Stimulated activated CD4-positive, alpha-beta T cell treated with anti-CD3 and anti-CD28 coated beads, Interleukin-15, amount 100 ng/mL, for 1 hour (primary cell): ENCODE measurements at places on chromosomes 4 and X.

GRCh38 chrX:119015407-119016237, 41.2 kb downstream of the LONRF3 start:
- no peak for DNase-seq

DNA sequence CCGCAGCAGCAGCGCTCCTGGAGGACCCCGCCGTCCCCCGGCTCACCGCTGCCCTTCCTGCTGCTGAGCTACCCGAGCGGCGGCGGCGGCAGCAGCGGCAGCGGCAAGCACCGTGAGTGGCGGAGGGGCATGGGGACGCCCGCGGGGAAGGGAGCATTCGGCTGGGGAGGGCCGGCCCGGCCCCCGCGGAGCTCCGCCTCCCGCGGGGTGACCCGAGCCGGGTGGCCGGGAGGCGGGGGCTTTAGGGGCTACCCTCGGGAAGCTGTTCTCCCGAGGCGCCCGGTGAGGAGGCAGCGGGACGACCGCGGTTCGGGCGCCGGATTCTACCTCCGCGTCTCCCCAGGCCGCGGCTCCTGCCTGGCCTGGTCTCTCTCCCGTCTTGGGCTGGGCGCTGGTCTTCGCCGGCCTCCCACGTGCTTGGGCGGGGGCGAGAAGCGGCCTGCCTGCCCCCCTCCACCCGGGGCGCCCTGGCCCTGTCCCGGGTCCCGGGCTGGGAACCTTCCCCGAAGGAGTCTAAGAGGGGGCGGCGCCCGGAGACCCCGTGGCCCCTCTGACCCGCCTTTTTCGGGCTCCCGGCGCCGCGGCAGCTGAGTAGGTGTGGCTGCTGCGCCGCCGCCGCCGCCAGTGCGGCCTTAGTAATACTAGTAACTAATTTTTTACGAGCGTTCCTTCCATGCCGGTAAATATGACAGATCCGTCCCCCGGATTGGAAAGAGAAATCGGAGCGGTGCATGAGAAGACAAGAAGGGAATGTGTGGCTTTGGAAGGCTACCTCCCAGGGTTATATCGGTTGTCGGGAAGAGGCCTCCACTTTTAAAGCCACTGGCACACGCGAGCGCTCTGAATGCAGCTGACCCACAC, 16.4 kb upstream of the RUFY3 start:
- peak; percentile 46 for DNase-seq

- no peak for DNase-seq
Measured at GRCh38 chr4:90190525-90190924, 63.3 kb downstream of the CCSER1 start.

GRCh38 chrX:118360429-118361125, 14.7 kb downstream of the WDR44 start:
- no peak for DNase-seq

- DNase-seq: no peak
Measured at GRCh38 chr4:36164900-36165630, 79.2 kb downstream of the ARAP2 start.

- DNase-seq: no peak
Measured at GRCh38 chr4:140056015-140056414, 98.0 kb downstream of the MAML3 start.

DNA sequence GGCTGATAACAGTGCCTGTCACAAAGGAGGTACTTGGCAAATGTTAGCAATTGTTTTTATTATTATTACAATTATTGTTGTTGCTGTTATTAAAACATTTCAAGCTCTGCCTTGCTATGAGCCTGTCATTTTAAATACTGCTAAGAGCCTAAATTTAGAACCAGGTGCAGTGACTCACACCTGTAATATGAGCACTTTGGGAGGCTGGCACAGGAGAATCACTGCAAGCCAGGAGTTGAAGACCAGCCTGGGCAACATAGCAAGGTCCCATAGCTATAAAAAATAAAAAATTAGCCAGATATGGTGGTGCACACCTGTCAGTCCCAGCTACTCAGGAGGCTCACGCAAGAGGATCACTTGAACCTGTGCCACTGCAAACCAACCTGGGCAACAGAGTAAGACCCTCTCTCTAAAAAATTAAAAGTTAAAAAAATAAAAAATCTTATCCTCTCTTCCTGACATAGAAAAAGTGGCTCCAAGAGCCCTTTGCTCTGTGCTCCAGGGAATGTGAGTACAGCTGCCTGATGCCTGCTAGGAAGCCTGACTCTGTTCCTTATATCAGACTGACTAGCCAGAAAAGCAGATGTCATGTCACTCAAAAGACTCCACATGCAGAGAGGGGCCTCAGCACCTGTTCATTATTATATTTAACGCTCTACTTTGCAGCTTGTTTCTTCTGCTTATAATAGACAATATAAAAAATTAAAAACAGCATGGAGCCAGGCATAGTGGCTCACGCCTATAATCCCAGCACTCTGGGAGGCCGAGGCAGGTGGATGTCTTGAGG, 234.0 kb downstream of the OPHN1 start:
- no peak for DNase-seq

GRCh38 chrX:111355523-111356115, 56.4 kb downstream of the DCX start:
- DNase-seq: no peak

DNA sequence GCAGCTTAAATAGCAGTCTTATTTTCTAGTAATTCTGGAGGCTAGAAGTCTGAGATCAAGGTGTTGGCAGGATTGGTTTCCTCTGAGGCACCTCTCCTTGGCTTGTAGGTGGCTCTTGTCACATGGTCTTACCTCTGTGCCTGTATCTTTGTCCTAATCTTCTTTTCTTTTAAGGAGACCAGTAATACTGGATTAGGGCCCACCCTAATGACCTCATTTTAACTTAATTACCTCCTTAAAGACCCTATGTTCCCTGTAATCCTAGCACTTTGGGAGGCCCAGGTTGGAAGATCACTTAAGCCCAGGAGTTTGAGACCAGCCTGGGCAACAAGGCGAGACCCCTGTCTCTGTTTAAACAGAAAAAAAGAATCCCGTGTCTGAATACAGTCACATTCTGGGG, 38.9 kb downstream of the ARHGAP10 start:
- DNase-seq: no peak

- no peak for DNase-seq
Measured at GRCh38 chrX:130523460-130524394, 121.9 kb downstream of the RBMX2 start.

DNA sequence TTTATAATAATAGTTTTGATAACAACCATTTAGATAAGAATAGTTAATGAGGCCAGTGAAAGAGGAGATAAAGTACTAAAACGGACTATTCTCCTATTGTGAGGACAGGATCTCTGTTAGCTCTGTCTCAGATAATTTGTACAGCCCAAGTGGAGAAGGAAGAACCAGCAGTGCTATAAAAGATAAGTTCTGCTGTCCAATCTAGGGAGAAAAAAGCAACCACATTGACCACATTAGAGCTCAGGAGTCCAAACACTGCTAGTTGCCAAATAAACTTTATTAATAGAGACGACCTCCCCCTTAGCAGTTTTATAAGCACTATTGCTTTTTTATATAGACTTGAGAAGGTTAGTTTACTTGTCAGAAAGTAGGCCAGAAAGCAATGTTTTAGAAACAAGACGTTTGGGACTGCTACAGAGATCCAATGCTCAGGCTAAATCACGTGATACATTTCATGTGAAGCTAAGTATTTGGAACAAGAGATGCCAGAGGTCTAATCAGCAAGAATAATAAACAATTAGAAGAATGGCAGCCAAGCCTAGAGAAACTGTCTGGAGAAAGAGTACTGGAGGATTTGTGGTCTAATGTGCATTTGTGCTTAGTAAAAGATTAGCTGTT, 15.9 kb downstream of the IL15 start:
- DNase-seq: no peak

DNA sequence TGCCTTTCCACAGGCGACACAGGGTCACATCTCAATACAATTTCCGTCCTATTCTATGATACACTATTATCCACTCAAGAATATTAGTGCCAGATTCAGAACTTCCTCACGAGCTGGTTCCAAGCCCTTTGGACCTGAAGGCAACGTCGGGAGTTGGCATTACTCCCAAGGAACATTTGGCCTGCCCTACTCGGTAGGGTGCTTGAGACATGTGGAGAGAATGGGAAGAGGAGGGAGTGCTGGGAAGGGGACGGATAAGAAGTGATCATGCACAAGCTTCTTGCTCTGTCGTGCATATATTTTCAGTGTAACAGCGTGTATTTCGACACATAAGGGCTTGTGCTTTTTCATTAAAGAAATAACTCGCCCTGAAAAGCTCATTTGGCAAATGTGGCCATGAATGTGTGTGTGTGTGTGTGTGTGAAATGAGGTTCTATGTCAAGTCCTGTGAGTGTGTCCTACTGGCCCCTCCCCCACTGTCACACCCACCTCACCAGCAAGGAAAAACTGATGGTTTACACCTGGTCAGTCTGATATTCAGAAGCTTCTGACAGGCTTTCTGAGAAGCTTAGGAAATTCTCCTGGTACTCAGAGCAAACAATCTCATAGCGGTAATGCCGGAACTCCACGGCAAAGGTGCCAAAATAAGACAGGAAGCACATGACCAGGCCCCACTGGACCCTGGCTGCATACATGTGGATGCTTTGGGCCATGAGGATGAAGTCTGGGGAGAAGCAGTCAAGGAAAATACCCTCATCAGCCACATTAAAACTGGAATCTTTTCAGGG, 54.8 kb downstream of the ENOPH1 start:
- no peak for DNase-seq

- DNase-seq: no peak
Measured at GRCh38 chr4:75675004-75675531, 1.9 kb upstream of the G3BP2 start.

- no peak for DNase-seq
Measured at GRCh38 chrX:56920338-56920997, 74.9 kb downstream of the SPIN3 start.

DNA sequence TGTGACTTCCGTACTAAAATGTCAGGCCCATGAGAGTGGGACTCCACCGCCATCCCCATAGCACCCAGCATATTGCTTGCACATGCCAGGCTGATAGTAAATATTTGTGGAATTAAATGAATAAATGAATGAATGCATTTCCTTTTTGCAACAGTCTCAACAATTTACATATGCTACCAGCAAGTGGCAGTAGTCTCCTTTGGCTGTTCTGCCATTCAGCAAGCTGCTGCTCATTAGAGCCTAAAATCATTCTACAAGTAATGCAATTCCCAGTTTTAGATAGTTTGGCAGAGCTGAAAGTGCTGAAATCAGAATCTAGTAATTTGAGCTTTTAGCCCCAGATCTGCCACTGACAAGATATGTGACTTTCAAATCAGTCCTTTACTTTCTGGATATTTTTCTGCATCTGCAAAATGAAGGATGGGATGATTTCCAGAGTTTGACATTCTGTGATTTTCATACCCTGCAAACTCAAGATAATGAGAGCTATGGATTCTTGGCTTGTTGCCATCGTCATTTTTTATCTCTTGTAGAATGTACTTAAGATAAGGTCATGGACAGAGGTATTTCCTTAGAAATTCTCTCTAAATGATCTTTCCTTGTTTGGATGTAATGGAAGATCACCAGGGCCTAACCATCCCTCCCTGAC, 35.7 kb upstream of the INTS6L start:
- DNase-seq: no peak

- no peak for DNase-seq
Measured at GRCh38 chr4:99845708-99846469, 29.3 kb downstream of the DAPP1 start.

DNA sequence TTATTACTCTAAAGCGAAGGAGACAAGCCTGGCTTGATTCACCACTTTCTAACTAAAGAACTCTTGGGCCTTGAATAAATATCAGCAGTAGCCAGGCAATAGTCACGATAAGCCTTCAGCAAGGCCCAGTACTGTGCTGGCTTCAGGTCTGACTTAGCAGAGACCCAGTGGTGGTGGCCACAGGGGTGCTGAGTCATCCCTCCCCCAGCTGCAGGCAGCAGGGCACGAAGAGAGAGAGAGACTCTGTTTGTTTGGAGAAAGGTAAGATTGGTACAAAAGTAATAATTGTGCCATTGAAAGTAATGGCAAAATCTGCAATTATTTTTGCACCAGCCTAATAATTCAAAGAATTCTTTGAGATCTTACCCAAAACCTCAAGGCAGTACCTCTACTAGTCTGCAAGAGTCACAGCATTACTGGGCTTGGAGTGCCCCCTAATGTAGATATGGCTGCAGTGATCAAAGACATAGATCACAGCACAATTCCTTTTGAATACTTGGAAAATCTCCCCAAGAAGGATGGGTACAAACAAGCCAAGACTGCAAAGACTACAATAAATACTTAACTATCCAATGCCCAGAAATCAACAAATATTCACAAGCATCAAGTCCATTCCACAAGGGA, 159.5 kb upstream of the USP38 start:
- DNase-seq: no peak

GRCh38 chr4:40722576-40723161, 27.1 kb upstream of the NSUN7 start:
- DNase-seq: no peak

DNA sequence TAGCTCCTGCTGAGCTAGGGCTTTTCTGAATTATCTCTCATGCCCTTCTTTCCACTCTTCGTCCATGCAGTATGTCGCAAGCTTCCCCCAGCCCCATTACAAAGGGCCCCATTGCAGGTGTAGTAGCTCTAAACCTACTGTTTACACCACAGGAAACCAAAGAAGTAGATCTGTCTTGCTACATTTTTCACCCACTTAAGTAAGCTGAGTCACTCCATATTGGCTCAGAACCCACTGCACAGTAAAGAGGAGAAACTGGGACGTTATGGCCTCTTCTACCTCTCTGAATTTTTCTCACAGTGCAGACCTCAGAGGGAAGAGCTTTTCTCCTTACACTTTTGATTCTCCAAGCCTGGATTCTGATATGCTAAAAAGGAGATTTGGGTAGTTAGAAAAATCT, 200.2 kb downstream of the SMARCA1 start:
- DNase-seq: no peak

- no peak for DNase-seq
Measured at GRCh38 chrX:14015941-14016340, 13.8 kb downstream of the GEMIN8 start.

DNA sequence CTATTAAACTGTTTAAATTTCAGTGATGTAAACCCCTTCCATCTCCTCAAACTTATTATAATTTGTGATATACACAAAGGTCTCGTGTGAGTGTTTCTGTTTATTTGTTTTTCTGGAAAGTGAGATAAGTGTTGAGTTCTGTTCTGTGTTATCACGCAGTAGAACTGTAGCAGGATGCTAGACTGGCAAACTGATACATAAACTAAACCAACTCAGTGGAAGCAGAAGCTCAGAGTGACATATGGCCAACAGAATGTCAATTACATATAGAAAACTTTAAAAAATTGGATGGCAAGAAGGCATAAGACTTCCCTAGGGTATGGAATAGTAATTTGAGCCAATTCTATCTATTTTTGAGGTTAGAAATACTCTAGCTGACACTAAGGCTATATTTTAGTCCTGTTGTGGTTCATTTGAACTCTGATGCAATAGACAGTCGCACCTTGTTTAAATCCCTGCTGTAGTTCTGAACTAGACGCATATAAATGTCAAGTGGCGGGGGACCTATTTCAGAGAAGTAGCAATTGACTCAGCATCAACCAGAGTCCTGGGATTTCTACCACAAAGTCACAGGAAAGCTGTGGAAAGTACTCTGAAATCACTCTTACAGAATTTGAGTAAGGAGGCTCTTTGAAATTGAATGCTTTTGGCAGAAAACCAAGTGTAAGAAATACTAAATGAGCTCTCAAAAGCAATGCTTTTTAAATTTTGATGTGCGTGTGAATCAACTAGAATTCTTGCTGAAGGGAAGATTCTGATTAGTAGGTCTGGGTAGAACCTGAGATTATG, 294.4 kb downstream of the INPP4B start:
- DNase-seq: no peak
